ENCODE measurements at places on chromosomes 5 and 9.

DNA sequence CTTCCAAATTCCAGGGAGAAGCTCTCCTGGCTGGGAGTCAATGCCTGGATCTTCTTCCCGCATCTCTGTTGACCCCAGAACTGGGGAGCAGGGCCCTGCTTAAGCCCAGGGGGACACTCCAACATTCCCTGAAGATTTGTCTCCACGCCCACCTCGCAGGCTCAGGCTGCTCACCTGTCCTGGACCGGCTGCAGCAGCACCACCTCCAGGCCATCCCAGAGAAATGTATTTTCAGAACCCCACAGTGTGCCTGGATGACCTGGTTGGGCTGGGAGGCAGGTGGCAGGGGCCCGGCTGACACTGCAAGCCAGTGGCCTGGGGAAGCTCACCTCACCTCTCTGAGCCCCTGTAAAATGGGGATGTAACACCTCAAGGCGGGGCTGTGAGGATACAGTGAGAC lies 27.1 kb upstream of the ZBTB43 start:
- DNase-seq, result no peak

GRCh38 chr5:74722271-74722670 lies 37.2 kb downstream of the HEXB start:
- DNase-seq, result no peak

- DNase-seq, result no peak
Observed at GRCh38 chr5:53480416-53481158, at the start of gene FST. FST (plus strand) TSS chr5:53480629; CDS start chr5:53480792, 163 bp downstream.

GRCh38 chr5:124923131-124923530 lies 176.7 kb upstream of the ZNF608 start:
- DNase-seq, result no peak

DNA sequence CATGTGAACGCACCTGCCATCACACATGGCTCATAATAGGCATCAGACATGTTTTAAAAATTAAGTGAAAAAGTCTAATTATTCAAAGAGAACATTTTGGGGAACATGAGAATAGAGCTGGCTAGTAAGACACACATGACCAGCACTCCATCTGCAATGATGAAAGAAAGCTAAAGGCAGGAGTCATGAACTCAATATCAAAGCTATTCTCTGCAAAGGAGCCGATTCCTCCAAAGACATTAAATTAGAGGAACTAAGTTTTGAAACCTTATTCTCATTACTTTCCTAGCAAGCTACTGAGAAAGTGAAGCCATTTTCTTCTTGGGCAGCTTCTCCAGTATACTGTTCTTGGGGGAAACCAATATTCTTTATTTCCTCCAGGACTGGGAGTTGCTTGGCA lies 172.0 kb downstream of the CRB2 start:
- DNase-seq, result no peak

- DNase-seq, result no peak
Observed at GRCh38 chr9:34170237-34170991, 8.4 kb upstream of the UBAP1 start.

GRCh38 chr9:79630521-79631403 lies 59.0 kb downstream of the TLE4 start:
- no peak for DNase-seq

DNA sequence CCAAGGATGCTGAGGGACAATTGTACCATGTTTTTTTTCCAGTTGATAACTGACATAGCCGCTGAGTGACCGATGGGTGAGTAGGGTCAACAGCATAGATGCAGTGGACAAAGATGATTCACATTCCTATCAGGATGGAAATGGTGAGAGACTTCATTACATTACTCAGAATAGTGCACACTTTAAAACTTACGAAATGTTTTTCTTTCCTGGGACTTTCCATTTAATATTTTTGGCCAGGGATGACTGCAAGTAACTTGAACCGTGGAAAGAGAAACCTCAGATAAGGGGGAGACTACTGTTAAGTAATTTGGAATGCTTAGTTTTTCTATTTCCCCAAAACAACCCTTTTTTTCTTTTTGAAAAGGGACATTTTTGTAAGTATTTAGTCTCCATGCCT lies 3.0 kb upstream of the TUSC1 start:
- DNase-seq, result no peak

DNA sequence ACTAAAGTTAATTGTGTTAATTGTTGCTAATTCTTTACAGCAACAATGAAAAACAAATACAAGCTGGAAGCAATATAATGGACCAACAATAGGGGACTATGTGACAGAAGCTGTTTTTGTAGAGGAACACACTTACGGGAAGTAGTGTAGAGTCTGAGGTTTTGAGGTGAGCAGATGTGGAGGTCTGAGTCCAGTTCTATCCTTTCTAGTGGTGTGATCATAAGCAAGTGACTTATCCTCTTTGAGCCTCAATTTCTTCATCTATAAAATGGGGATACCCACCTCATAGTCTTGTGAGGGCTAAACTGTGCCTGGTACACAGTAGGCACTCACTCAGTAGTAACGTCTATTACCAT lies 28.3 kb downstream of the ALG2 start:
- no peak for DNase-seq

GRCh38 chr5:128424646-128425045 lies 113.4 kb downstream of the FBN2 start:
- DNase-seq, result no peak

DNA sequence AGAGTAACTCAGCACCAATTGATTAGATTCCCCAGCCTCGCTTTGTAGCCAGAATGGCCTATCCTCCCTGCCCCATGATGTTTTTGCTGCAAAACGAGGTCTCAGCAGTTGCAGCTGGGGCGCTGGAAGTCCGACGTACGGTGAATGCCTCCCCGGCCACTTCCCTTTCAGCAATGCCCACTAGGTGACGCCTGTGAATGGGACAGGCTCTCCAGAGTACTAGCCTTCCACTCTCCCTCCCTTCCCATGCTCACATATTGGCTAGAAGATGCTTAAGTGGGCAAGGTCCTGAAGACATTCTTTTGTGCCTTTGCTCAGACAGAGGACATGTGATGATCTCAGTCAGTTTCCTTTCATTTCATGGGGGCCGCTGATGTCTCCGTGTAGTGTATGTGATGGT lies 50.8 kb downstream of the DMRT2 start:
- DNase-seq, result no peak

DNA sequence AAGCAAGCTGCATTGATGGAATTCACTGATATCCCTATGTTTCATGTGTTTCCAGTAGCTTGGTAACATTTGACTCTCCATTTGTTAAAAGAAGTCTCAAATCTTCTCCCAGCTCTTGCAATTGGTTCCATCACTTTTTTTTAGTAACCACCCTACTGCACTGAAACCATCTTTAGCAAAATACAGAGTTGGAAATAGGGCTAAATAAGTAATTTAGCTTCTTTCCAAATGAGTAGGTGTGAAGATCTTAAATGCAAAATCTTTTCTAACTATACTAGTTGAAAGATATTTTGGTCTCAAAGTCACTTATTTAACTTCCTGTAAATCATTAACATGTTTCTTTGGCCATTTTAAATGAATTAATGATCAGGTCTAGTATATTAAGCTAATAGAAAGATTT lies 138.1 kb downstream of the DIRAS2 start:
- DNase-seq, result no peak

GRCh38 chr5:1911773-1912235 lies 29.1 kb upstream of the IRX4 start:
- DNase-seq, result no peak

- no peak for DNase-seq
Observed at GRCh38 chr9:104143550-104143910, 49.4 kb downstream of the SMC2 start.

GRCh38 chr9:135297456-135298075 lies 182.0 kb upstream of the PPP1R26 start:
- DNase-seq, result no peak

- no peak for DNase-seq
Observed at GRCh38 chr9:35882996-35883395, 12.8 kb upstream of the OR13J1 start.

DNA sequence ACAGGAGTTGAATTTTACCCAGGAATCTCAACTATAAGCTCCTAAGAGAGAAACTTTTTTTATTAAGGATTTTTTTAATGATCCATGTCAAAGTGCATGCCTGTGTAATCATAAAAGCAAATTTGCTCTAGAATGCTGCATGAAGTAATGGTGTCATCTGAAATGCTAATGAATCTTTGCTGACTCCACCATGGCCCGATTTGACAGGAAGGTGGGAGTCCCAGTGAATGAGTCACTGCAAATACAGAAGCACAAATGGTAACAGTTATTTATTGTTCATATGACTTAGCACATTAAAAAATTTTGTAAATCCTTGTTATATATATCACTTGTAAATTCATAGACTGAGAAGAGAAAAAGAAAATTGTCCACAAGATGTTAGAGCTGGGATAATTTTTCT lies 341.3 kb downstream of the RASEF start:
- DNase-seq, result no peak

GRCh38 chr5:157283434-157283833 lies 17.5 kb downstream of the CYFIP2 start:
- no peak for DNase-seq

DNA sequence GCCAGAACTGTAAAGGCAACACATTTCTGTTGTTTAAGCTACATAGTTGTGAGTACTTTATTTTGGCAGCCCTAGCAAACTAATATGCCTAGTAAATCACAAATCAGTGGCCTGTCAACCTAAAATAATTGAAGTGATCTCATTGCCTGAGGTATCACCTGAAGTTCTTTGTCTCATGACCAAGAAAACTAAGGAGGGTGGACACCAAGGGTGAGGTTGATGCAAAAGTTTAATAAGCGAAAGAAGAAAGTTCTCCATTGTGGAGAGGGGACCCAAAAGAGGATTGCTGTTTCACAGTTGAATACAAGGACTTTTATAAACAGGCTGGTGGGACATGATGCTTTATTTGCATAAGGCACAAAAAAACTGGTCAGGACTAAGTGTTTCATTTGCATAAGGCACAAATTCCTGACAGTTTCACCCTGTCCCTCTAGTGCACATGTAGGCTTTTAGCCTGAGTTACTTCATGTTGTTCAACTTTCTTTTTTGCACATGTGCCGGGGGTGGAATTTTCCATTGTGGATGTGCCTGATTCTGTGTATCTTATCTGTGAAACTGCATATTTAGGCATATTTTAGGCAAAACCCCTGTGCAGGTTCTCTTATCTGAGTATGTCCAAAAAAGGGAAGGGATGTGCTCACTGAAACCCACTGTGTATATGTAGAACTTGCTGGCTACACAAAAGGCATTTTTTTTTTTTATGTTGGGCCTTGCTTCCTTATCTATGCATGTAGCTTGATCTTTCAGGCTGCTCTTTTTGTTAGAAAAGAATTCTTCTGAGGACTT lies 108.6 kb upstream of the RAI14 start:
- DNase-seq, result no peak

DNA sequence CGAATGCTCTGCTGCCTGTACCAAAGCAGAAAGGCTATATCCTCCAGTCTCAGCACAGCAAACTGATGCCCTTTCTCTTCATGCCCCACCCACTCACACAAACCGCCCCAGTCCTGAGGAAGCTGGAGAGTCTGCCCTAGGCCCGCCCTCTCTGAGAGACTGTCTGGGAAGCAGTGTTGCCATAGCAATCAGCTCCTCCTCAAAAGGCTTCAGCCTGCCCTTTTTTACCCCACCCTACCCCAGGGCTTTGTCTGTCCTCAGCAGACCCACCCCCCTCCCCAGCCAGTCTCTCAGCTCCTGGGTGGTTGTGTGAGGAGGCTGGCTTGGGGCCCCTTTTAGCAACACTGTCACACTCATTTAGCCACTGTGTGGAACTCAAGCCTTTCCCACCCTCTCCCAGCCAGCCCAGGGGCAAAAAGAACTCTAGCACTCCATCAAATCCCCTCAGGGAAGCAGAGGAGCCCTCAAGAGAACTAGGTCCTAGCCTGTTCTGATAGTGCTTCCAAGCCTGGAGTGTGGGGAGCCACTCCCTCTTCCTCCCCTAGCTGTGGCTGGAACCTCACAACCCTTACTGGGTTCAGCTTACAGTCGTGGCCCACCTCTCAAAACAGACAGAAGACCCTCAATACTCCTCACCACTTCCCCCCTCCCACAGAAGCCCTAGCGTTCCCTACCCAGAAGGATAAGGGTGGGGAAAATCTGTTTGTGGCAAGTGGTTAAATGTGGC lies 1.4 kb downstream of the ATOSB start:
- DNase-seq, result peak; percentile 94

GRCh38 chr5:110853267-110853666 lies 114.5 kb downstream of the SLC25A46 start:
- DNase-seq, result no peak

DNA sequence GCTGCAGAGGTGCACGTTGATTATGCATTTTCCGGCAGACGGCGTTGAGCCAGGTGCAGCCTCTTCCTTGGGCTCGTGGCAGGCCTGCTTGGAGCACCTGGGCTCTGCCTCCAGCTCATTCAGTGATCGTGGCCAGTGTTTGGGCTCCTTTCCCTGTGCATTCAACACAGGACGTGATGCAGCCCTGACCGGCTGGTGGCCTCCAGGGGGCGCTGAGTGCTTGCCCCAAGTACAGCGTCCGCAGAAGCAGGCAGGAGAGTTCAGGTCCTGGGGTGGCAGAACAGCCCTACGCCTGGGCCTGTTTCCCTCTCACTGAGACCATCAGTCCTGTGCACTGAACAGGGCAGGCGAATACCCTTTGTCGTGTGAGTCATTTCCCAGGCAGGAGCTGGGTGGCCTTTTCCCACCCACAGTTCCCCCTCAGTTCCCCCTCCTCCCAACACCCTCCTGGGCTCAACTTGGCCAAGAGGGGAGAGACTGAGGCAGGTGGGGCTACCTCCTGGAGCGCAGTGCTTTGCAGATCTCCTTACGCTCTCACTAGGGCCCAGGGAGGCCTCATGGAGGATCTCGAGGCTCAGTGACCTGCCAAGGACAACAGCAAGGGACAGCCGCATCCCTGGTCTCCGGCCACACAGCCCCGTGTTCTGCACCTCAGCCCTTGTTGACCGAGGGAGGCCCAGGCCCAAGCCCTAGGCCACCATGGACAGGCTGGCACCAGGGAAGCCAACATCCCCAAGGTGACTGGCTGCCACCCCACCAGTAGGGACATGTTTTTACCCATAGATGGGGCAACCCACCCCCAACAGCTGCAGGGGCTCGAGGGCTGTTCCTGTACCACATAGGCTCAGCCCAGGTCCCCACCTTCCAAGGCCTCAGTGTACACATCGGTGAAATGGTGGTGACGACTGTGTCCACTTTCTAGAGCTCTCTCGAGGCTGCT lies 52.9 kb downstream of the LRSAM1 start:
- peak; percentile 78 for DNase-seq

DNA sequence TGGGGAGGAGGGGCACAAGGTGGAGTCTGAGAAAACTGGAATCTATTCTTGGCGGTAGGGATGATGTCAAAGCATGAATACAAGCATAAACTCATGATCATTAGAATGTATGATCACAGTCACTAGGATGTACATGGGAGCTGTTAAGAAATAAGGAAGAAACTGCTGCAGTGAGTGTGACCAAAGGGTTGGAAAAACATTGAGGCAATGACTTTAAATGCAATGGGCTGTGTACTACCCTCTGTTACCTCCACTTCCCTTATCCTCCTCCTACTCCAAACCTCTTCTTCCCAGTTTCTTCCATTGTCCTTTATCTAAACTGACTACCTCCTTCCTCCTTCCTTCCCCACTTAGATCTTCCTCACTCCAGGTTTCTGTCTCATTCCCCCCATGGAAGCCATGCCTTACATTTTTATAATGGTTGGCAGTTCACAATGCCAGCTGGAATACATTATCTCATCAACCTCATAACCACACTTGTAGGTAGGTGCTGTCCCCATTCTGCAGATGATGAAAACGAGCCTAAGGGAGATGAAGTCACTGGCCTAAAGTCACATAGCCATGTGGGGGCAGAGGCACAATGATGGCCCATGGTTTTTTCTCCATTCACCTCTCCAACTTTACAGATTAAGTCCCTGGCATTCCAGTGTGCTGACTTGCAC lies 21.9 kb upstream of the TNFSF15 start:
- DNase-seq, result no peak

- DNase-seq, result no peak
Observed at GRCh38 chr9:101705135-101705661, 33.2 kb downstream of the GRIN3A start.

GRCh38 chr5:157026789-157027424 lies 32.0 kb downstream of the HAVCR1 start:
- no peak for DNase-seq
